ENCODE measurements at places on chromosomes 5 and 9.

DNA sequence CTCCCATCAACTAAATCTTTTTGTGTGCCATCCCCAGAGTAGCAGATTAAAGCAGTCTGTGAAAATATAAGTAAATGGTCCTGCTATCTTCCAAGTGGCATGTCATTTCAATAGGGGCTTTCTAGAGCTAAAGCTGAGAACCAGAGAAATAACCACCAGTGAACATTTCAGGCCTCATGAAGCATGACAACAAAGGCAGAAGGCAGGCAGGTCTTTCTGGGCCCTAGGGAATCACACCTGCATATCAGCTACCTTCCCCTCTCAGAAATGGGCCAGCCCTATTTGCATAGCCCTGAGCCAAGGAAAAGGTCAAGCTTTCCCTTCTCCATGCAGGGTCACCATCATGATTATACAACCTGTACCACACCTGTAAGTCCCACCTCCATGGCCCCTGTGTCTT, 205.3 kb downstream of the DEPDC1B start:
- DNase-seq = no peak

DNA sequence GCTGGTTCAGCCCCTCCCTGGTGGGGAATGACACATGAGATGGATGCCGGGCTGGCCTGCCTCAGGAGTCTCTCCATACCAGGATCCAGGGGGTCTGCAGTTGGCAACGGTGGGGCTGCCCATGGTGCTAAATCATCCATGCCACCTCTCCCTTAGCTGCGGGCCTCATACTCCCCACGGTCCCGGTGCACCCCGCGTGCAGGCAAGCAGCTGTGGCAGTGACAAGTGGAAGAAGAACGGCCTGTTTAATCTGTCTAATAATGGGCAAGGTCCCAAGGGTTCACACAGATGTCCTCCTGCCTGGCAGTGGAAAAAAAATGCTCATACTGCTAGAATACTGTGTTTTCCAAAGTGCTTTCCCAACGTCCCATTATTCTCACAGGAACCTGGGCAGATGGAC, 196.9 kb upstream of the PANK3 start:
- DNase-seq = no peak

GRCh38 chr5:67209141-67209771, 12.7 kb upstream of the CD180 start:
- peak; percentile 93 for DNase-seq

DNA sequence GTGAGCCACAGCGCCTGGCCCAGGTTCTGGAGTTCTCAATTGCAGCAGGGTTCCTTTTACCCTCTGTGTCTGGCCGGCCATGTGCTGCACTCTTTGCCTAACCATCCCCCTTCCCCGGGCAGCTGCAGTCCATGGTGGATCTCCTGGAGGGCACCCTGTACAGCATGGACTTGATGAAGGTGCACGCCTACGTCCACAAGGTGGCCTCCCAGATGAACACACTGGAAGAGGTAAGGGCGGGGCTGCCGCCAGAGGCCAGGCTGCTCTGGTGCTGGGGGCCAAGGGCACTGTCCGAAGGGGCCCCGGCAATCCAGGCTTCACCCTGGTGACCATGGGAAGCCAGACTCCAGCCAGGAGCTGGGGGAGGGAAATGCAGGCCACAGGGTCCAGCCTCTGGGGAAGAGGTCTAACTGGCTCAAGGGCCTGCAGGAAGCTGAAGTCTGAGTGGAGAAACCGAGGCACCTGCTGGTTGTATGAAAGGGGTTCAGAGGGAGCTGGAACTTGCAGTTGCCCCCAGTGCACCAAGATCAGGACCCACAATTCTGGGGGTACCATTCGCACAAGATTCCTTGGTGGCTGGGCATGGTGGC, 18.1 kb downstream of the OLFML2A start:
- peak; percentile 66 for DNase-seq

GRCh38 chr5:51987669-51988209, 604.5 kb downstream of the ISL1 start:
- DNase-seq = no peak

GRCh38 chr9:37300620-37301019, 121.9 kb upstream of the GRHPR start:
- DNase-seq = no peak

DNA sequence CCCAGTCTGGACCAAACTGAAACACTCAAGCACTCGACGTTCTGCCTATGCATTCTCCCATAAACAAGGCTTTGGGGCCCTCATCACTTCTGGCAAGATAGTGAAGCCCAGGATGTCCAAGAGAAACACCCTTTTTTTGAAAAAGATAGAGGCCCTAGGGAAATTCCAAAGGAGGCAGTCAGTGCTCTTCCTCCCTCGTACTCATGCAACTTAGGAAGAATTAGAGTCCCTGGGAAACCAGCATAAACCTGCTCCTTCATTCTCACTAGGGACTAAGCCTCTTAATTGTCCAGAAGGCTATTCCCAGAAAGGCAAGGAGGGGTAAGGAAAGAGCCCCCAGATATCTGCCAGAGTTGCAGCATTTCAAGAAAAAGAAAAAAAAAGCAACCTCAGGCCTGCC, 7.8 kb upstream of the RUSC2 start:
- no peak for DNase-seq

GRCh38 chr5:37957218-37957617, 117.4 kb upstream of the GDNF start:
- DNase-seq = no peak

All from T47D (cell line).